Activated T-cell treated with anti-CD3 and anti-CD28 coated beads for 48 hours (primary cell): ENCODE measurements at places on chromosomes 4 and X.

DNA sequence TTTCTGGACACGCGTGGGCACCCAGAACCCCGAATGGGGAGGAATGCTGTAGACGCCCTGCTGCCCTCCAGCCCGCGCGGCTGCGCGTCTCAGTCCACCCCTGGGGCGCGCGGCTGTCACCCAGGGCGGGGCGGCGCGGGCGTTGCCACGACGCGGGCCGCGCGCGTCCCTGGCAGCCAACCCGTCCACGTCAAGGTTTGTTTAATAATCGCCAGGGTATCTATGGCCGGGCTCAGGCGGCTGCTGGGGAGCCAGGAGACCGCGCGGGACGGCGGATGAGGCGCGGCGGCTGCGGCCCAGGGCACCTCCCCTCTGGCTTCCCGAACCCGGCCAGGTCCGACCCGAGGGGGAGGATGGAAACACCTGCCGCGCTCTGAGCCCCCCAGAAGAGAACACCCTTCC, at the start of gene SPATA18:
SPATA18 (plus strand) TSS at position 92 of the 402 bp plus-strand sequence. CDS start 401 bp downstream, outside the sequence.
- DNase-seq = no peak

- DNase-seq = no peak
Observed at GRCh38 chrX:7852166-7852565, 9.2 kb downstream of the VCX start.

DNA sequence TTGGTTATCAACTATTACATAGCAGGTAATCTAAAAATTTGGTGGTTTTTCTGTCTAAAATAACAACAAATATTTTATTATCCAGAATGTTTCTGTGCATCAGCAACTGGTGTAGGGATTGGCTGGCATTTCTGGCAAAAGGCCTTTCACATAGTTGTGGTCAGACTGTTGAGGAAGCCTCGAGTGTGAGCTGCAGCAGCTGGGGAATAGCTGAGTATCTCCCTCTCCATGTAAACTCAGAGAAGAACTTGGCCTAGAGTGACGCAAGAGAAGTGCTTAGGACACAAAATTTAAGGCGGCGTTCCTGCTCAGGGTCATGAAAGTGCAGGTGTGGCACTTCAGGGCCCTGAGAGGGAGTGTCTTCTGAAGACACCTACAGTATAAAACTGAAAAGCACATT, 558.9 kb downstream of the SPOCK3 start:
- DNase-seq = no peak

GRCh38 chrX:129613596-129613995, 41.2 kb downstream of the APLN start:
- DNase-seq = no peak
